ENCODE measurements at places on chromosomes 6 and 20.

GRCh38 chr6:7324520-7324919, 11.5 kb upstream of the SSR1 start:
- no peak for DNase-seq

DNA sequence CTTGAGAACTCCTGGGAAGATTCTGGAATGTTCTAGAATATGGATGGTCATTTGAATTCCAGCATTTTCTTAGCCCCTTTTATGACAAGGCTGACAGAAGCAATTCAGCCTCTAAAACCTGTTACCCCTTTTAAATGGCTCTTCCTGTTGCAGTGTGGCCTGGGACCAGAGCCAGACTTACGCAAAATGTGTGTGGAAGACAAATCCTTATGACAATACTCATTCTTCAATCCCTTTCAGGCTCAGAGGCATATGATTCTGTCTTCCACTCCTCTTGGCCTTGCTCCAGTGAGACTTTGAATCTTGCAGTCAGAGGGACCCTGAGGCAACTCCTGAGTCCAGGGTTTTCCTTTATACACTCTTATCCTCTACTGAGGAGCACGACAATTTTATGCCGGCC, 287.0 kb downstream of the CLIC5 start:
- DNase-seq = no peak

GRCh38 chr6:37785663-37786270, 33.8 kb upstream of the ZFAND3 start:
- DNase-seq = no peak

GRCh38 chr6:152273638-152274037, 363.5 kb downstream of the SYNE1 start:
- DNase-seq = no peak

DNA sequence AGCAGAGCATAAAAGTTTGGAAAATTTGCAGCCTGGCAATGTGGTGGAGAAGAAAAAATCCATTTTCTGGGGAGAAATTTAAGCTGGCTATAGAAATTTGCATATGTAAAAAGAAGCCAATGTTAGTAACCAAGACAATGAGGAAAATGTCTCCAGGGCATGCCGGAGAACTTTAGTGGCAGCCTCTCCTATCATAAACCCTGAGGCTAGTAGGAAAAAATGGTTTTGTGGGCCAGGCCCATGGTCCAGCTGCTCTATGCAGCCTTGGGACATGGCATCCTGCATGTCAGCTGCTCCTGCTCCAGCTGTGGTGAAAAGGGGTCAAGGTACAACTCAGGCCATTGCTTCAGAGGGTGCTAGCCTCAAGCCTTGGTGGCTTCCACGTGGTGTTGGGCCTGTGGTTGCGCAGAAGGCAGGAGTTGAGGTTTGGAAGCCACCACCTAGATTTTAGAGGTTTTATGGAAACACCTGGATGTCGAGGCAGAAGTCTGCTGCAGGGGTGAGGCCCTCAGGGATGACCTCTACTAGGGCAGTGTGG, 101.8 kb upstream of the SYNCRIP start:
- no peak for DNase-seq

GRCh38 chr6:133951881-133952814, 876 bp upstream of the TBPL1 start:
- peak; percentile 17 for DNase-seq

DNA sequence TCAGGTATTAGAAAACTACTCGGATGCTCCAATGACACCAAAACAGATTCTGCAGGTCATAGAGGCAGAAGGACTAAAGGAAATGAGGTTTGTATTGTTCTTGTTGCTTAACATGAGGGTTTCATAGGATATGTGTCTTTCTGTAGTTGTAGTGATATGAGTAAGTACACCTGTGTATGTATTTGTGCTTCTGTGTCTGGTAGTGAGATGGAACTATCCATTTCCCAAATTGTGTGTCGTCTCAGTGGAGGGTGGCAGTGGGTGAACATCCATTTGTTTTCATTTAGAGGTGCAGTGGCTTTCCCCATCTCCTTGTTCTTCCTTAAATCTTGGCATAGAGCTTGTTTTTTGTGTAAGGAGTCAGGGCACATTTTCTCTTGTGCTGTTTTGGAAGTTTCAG, 8.2 kb downstream of the ASXL1 start:
- no peak for DNase-seq

DNA sequence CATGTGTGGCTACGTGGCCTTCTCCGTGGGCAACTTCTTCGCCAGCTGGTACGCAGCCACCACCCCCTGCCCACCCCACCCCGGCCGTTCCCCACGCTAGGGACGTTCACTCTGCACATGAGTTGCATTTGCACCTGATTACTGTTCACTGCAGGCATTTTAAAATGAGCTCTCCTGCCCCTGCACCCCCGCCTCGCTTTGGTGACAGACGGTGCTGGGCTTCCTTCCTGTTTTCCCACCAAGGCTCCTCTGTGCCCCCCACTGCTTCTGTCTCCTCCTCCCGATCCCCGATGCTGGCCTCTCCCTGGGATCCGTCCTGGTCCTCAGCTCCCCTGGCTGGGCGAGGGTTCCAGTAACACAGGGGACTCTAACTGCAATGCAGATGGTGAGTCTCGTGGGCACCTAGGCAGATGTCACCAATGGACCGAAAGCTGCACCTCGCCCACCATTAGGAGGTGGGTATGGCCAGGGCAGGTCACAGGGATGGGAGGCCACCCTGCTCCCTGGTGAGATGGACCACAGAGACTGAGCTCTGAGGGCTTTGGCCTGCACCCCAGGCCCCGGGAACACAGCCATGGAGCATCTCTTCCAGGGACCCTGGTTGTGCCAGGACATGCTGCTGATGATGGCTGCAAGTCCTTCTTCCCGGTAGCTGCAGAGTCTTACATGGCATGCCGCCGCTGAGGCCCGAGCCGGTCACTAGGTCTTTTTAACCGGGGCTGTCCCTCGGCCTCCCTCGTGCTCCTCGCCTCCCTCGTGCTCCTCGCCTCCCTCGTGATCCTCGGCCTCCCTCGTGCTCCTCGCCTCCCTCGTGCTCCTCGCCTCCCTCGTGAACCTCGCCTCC, 3.8 kb downstream of the UNC93A start:
- DNase-seq = no peak

DNA sequence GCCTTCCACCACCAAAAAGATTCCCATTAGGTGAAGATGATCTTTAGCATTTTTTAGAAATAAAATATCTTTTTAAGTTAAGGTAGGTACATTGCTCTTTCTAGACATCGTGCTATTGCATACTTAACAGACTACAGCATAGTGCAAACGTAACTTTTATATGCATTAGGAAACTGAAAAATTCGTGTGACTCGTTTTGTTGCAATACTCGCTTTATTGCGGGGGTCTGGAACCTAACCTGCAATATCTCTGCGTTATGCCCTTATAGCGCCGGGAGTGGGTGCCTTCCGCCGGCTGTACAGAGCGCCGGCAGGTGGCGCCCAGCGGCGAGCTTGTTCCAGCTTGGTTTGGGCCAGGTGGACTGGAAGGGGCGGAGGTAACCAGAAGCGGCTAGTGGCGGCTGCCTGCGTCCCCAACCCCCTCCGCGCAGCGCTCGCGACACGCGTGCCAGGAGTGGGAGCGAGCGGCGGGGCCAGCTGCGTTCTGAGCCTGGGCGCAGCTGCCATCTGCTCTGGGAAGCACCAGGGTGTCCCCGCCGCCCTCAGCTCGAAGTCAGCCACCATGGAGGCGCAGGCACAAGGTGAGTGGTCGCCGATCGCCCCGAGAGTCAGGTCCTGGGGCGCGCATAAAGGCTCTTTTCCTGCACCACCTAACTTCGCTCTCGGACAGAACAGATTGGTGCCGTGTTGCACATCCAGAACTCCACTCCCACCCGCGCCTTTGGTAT, at the start of gene TPD52L1:
TPD52L1 (plus strand) TSS at position 383 of the 727 bp plus-strand sequence; CDS start at position 562, 179 bp downstream.
- no peak for DNase-seq

DNA sequence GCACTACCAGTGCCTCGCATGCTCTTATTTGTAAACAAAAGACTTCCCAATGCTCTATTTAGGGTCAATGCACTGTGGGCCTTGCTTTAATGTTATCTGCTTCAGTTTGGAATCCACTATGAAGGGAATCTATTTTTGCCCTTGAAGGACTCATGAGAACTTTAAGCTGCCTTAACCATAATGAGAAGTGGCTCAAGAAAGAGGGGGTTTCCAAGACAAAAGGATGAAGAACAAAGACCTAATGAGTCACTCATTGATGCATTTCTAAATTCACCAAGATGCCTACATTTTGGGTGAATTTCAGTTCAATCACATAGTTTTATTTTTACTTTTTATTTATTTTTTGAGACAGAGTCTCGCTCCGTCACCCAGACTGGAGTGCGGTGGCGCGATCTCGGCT, 228.2 kb downstream of the LY86 start:
- DNase-seq = no peak

GRCh38 chr20:37245216-37246150, 16.1 kb downstream of the GHRH start:
- no peak for DNase-seq

GRCh38 chr20:17377231-17377630, 150.4 kb downstream of the PCSK2 start:
- DNase-seq = no peak

DNA sequence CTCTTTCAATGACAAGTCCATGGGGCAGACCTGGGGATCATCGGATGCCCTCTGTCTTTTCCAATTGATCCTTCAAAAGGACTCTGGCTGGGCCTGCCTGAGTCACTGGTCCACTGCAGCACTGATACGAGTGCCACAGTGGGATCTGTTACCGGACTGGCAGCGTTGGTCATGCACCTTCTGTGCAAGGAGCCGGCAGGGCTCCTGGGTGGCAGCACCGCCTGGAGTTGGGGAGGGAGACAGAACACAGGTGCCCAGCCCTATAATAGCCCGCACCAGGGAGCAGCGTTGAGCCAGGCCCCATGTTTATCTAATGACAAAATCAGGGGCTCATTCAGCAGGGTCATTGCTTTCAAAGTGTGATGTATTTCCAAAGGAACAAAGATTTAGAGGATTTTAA, 64.2 kb upstream of the NXT1 start:
- DNase-seq = no peak

DNA sequence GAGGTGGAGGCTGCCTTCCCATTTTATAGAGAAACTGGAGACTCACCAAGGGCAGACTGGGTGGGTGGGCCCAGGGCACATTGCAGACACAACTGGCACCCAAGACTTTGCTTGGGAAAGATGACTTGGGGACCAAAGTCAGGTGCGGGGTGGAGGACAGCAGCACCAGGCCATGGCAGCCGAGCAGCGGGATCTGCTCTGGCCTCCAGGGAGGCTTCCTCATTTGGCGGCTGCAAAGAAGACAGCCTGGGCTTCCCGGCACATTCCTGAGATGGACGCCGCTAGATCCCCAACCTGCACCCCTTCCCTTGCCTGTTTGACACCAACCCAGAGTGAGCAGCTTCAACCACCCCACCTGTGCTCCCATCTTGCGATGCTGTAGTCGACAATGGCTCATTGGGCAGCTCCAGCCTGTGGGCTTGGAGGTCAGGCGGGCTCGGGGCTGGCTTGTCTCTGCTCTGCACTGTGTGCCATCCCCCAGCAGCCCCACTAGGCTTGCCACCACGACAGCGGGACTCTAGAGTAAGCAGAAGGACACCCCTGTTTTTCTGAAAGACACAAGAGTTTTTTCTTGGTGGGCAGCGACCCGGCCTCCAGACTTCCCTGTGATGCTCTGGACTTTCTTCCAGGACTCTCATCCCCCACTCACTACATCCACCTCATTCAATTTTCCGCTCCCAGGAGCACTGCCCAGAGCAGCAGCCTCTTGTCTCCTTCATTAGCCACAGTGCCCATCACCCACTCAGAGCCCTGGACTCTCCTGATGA, 184.9 kb upstream of the CST7 start:
- DNase-seq = no peak

DNA sequence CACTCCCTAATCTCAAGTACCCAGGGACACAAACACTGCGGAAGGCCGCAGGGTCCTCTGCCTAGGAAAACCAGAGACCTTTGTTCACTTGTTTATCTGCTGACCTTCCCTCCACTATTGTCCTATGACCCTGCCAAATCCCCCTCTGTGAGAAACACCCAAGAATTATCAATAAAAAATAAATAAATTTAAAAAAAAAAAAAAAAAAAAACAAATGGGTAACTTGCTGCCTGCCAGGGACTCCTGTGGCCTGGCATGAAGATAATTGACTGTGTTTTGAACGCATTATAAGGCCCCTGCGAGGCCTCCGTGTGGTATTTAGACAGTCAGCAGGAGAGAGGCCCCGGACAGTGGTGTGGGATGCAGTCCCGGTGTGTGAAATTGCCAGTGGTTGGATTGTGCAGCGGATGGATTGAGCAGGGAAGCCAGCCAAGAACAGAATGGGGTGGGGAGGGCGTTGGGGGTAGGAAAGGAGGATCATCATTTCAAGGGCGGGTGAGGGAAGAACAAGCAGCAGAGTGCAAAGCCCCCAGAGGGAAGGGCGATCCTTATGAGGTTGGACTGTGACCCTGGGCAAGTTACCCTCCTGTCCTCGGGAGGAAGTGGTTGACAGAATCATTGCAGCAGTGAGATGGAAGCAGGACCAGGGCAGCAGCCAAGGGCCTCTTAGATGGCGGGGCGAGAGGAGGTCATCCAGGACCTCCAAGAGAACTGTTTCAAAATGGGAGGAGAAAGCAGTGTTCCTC, 43.3 kb downstream of the PPARD start:
- no peak for DNase-seq

DNA sequence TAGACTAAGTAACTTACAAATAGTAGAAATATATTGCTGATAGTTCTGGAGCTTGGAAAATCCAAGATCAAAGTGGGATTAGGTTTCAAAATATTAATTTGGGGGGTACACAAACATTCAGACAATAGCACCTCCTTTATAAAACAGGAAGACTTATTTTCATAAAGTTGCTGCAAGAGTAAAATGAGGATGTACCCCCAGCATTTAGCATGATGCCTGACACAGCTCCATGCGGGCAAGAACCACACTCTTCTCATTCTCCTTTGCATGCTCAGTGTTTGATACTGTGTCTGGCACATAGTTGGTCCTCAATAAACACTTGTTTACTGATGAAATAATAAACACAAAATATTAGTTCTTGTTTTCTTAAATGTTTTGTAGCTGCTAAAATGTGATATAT, 332.9 kb downstream of the TFAP2A start:
- no peak for DNase-seq

- no peak for DNase-seq
These were observed 255.1 kb downstream of the RNGTT start for GRCh38 chr6:88708197-88708744.

GRCh38 chr6:31736021-31736767, at the start of gene CLIC1:
Gene CLIC1, minus strand, starts transcription at chr6:31736530. Its CDS starts 230 bp downstream, at chr6:31736300.
- peak; percentile 63 for DNase-seq

DNA sequence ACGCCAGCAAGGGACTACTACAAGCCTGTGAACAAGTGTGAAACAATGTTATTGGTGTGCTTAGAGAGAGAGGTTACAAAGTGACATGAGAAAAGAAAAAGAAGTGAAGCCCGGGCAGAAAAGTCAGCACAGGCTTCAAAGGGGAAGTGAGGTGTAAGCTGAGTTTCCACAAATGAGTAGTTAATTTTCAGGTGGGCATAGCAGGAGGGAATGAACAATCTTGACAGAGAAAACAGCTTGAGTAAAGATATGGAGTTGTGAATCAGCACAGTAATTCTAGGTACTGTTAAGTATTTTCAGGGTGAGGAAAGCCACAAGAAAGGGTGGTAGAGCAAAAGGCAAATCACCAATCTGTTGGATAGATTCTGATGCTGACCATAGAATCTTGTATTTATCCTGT, 4.3 kb downstream of the KCNQ5 start:
- DNase-seq = no peak

Measured in stimulated activated CD4-positive, alpha-beta T cell treated with anti-CD3 and anti-CD28 coated beads, Interleukin-1b, Interleukin-23, amount 100 ng/mL, for 1 hour (primary cell).